ENCODE measurements at places on chromosomes 16 and 17. TPM values are rescaled to one million over a fixed set of nuclear protein-coding genes. Genes with fewer than 3 reads are reported as not detected.

Gene KRT28
- not detected for total RNA-seq

GRCh38 chr17:47719411-47720152 is 13.5 kb upstream of the TBX21 start:
- H3K4me1 ChIP-seq: no peaks in the 10 kb centered on the region
- no peak for DNase-seq
- no peak overlapping the region for H3K27ac ChIP-seq
- no peaks in the 10 kb centered on the region for H3K36me3 ChIP-seq
- H3K27me3 ChIP-seq: no peaks in the 10 kb centered on the region

- H3K36me3 ChIP-seq: no peaks in the 10 kb centered on the region
- H3K4me3 ChIP-seq: no peak overlapping the region
- peaks cover 10% of the 10 kb centered on the region for H3K4me1 ChIP-seq
Observed at GRCh38 chr17:58335061-58335731, 6.6 kb upstream of the TSPOAP1 start.

- no peaks in the 10 kb centered on the region for H3K4me1 ChIP-seq
- H3K36me3 ChIP-seq: no peaks in the 10 kb centered on the region
- no peaks in the 10 kb centered on the region for H3K27me3 ChIP-seq
- no peak overlapping the region for H3K27ac ChIP-seq
- no peak for DNase-seq
Observed at GRCh38 chr17:65323049-65323448, 185.9 kb downstream of the RGS9 start.

Gene TBX6
- total RNA-seq: 0.49 TPM

Measured in A673 (cell line).